NCI-H2029 treated with DMSO at 0.1 percent for 48 hours (cell line): ENCODE measurements at places on chromosomes 2 and 18.

- no peak for DNase-seq
These were observed 73.0 kb upstream of the TMEM17 start for GRCh38 chr2:62578803-62579640.

DNA sequence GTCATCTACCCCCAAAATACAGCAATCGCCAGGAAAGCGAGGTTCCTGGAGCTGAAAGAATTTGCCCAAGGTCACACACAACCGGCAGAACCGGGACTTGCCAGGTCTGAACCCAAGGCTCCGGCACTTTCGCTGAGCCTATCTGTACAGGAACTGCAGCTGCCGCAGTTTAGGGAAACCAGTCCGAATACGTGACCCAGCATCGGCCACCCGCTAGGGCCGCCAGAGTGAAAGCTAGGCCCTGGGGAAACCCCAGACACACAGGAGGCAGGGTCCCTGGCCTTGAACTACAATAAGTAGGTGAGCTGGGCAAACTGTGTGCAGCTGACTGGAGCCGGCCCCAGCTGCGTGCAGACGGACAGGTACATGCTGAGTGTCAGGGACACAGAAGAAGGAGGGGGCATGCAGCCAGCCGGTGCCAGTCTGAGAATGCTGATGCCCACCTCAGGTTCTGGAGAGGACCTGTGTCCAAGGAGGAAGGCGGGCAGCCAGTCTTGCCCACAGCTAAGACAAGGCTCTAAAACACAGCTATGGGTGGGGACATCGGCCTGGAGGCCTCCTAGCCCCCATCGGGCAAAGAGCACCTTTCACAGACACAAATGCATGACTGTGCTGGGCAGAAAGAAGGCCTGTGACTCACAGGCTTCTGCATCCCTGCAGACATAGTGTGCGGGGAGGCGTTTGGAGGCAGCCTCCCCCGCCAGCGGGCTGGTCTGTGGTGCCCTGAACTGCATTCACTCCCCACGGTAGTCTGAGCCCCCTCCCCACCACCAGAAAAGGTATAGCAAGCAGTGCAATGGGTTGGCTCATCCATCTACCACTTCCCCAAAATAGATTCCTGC is 107.4 kb upstream of the ID2 start:
- no peak for DNase-seq

GRCh38 chr2:26687328-26687727 is 5.2 kb upstream of the KCNK3 start:
- DNase-seq: no peak

DNA sequence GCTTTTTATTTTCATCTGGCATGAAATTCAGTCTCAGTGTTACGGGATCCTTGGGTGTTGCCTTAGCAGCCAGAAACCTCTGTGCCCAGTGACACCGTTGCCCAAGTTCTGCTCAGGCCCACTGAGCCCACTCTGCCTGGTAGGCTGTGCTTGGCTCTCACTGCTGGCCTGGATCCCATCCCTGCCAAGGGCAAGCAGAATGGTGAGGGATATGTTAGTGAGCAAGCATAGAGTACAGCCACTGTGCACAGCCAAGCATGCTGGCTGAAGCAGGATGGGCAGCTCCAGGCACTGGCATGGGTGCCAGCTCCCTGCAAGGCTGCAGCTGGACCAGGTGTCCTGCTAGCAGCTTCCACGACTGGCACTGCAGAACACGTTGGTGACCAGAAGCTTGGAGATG is 194.7 kb upstream of the TFPI start:
- no peak for DNase-seq

GRCh38 chr18:39840856-39841481 is 2114.1 kb upstream of the PIK3C3 start:
- DNase-seq: no peak

- no peak for DNase-seq
These were observed 1059.7 kb downstream of the TSN start for GRCh38 chr2:122815120-122815519.

- DNase-seq: no peak
These were observed 168.5 kb upstream of the COPS8 start for GRCh38 chr2:236917164-236917563.

- DNase-seq: no peak
These were observed 60.6 kb downstream of the IRS1 start for GRCh38 chr2:226738821-226739544.

DNA sequence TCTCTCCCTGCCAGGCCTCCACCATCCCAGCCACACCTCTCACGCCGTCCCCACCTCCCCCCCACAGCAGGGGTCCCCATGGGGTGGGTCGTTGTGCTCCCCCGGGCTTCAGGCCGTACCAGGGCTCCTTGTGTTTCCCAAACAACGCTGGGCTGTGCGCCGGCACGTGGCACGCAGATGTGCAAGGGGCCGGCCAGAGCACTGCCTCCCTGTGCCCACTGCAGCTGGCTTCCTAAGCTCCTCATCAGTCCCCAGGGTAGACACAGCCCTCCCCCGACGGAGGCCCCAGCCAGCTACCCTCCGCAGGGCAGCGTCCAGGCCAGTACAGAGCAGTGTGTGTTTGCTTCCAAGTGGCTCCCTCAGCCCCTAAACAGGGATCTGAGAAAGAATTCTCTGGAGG is 34.0 kb downstream of the BIN1 start:
- DNase-seq: no peak

- peak; percentile 18 for DNase-seq
These were observed 23.9 kb downstream of the MEP1B start for GRCh38 chr18:32213693-32214092.

DNA sequence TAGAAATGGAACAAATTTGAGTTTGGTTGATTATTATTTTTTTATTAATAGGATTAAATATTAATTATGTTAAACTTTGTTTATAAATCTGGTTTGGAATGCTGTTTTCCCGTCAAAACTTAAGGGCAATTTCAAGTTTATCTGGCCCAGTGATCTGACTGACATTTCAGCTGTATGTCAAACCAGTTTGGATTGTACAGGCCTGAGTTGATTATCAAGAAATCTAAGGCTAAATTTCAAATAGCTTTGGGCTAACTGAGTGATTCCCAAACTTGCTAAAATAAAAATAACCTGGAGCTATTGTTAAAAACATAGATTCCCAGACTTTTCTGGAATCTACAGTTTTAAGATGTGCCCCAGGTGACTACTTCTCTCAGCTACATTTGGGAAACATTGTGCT is 65.9 kb upstream of the SPOPL start:
- no peak for DNase-seq

DNA sequence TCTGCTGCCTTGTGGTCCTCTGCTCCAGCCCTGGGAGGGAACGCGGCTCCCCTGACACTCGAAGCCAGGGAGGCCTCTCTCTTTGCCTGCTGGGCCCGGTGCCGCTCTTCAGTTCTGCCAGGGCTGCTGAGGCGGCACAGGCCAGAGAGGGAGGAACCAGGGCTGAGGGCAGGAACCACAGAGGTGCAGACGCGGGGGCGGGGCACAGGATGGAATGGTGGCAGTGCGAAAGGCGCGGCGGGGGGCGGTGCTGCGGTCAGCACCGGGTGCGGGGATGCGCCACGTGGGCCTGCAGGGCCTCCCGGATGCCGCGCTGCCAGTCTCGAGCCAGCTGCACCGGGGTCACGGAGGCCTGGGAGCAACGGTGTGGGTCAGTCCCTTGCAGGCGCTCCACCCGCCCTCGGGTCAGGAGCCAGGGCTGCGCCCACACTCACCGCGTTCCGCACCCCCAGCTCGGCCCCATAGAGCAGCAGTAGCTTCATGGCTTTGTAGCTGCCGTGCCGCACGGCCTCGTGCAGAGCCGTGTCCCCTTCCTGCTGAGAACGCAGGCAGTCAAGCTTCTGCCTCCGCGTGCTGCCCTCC is 4.4 kb downstream of the ANKRD23 start:
- peak; percentile 11 for DNase-seq

- no peak for DNase-seq
These were observed 23.8 kb upstream of the SMAD4 start for GRCh38 chr18:51006061-51006818.

GRCh38 chr2:148909114-148909513 is 34.1 kb downstream of the KIF5C start:
- peak; percentile 76 for DNase-seq

- no peak for DNase-seq
These were observed 12.8 kb downstream of the METTL8 start for GRCh38 chr2:171420728-171421563.

GRCh38 chr2:23510471-23510870 is 125.5 kb downstream of the KLHL29 start:
- DNase-seq: peak; percentile 58

DNA sequence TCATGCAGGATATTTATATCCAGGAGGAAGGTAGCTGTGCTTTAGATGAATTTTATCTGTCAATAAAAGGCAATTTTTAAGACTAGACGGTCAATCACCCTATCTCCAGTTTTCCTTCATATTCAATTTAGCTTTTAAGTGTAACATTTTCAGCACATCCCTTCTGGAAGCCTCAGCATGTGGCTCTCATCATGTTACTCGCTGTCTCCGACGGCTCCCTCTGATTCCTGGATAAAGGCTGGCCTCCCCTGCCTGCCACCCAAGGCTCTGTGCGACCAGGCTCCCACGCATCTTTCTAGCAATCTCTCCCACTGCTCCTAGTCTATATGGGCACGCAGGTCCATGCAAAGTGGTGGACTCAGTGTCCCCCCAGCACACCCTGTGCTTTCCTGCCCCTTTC is 84.5 kb downstream of the MEP1B start:
- no peak for DNase-seq

DNA sequence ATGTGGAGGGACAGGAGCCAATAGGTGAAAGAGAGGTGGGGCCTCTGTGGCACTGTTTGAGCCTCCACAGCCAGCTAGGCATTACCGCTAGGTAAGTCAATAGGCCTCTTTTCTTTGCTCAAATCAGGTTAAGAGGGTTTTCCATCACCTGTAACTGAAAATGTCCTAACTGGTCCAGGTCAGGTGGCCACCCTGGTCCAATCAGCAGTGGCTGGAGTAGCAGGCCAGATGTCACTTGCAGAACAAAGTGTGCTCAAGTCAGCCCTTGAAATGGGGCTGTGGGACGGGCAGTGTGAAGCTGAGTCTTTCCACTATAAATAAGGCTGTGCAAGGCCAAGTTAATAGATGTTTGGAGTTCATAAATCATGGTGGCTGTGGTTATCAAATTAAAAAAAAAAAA is 20.9 kb downstream of the FBXO36 start:
- DNase-seq: no peak

- DNase-seq: no peak
These were observed 219.4 kb upstream of the SIX3 start for GRCh38 chr2:44722026-44722625.

GRCh38 chr2:47160211-47160610 is 5.1 kb upstream of the STPG4 start:
- DNase-seq: no peak

DNA sequence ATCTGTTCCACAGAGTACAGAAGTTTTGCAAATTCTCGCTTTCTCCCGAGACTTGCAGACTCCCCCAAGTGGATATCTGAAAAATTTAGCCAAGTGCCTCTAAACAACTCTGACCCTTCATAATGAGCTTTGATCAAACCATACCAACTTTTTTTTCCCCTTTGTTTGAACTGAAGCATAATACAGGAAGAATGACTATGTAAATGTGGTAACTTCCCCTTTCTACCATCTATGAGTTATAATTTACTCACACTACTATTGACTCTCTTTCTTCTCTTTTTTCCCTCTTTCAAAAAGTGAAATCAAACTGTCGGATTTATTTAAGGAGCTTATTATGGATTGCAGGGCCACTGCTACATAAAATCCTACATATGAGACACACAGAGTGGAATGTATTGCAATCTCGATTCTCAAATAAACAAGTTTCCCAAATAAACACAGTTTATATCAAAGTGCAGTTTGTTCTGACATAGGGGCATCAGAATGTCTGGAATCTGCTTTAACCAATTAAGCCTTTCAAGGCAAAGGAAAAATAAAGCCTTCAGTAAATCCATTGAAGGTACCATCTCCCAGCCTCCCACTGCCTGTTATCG is 1.4 kb upstream of the ZNF804A start:
- DNase-seq: no peak

DNA sequence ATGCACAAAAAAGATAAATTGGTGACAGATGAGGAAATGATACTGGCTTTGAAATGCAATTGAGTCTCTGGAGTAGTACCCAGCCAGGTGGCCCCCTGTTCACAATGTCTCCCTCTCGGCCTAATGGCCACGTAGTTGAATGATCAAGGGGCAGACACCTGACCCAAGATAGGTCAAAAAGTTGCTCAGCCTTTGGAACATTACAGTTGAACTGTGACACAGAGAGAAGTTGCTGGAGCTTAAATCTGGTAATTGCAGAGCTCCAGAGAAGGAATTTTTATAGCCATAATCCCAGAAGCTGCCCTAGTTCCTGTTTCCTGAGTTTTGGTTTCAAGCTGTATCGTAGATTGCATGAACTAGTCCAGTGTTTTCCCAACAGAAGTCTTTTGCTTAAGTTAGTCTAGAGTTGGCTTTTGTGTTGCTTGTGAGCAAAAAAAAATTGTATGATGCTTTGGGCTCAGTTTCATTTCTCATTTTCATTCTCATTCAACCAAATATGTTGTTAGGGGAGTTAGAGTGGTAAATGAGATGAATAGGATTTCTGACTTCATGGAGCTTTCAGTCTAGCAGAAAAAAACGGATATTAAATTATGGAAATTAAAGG is 117.9 kb downstream of the CSRNP3 start:
- DNase-seq: no peak

DNA sequence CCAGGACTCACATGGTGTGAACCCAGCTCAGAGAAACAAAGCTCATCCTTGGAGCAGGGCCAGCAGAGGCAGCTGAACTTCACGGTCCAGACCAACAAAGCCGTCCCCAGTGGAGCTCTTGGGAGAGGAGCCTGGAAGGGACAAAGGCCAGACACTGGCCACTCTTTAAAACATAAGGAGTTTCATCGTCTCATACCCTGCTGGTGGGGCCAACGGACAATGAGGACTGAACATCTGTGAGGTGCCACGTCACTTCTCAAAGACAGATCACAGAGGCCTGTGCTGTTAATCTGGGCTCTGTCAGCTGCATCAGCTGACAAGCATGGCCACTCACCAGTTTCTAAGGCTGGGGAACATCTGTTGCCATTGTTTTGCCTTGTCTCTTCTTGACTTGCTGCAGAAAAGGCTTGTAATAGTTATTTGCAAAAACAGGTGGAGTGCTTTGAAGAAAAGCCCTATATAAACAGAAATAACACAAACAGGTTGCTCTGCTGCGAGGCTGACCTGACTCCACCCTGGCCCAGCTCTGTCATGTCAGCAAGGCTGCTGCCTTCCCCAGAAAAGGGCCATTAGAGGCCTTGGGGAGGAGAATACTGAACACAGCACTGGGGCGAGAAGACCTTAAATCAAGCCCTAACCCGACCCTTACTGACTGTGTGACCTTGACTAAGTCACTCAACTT is 68.1 kb upstream of the DAPL1 start:
- DNase-seq: no peak

DNA sequence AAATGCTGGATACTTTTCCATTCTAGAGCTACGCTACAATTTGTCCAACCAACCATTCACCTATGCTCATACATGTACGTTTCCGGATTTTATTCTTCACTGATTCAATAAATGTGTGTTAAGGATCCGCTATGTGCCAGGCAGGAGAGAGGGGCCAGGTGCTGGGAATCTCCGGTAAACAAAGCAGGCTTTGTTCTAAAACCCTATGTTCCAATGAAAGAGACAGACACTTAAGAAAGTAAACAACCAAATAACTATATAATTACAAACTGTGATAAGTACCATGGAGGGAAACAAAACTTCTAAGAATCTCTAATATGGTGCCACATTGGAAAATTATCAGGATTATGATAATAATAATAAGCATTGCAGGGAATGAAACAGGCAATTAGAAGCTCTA is 22.2 kb upstream of the POMC start:
- peak; percentile 81 for DNase-seq
